ENCODE measurements at places on chromosomes 13 and 19. TPM values are rescaled to one million over a fixed set of nuclear protein-coding genes. Genes with fewer than 3 reads are reported as not detected.

DNA sequence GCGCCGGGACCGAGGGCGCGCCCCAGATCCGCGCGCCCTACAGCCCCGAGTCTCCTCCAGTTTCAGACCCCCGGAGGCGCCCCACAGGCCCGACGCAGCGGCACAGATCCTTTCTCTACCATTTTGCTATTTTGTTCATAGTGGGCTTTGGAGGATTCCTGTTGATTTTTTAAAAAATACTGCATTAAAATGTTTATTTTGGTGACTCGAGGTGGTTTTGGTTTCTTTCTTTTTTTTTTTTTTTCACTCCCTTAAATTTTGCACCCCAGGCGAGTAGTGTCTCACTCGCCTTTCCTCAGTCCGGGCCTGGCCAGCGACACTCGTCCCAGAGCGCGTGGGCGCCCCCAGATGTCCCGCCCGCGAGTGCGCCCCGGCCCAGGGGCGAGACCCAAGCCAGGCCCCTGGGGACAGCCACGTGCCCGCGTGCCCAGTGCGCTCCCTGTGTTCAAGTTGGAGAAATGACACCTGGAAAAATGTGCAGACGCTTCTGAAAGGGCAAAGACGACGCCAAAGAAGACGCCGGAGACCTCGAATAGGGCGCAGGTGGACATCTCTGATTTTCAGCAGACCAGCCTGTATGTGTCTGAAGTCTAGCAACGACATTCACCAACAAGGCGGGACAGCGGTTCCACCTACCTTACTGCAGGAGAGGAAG, 471 bp upstream of the INSR start:
- DNase-seq, result peak; percentile 7

GRCh38 chr19:45924891-45925447, 10.4 kb upstream of the NANOS2 start:
- DNase-seq, result no peak

NLRP7 gene
- total RNA-seq, result not detected

- DNase-seq, result no peak
These were observed 7.0 kb downstream of the ZNF444 start for GRCh38 chr19:56148096-56148495.

- no peak for DNase-seq
These were observed 96.3 kb downstream of the COG6 start for GRCh38 chr13:39751805-39752204.

GRCh38 chr13:20080377-20081164, 80.3 kb downstream of the GJA3 start:
- no peak for DNase-seq

DNA sequence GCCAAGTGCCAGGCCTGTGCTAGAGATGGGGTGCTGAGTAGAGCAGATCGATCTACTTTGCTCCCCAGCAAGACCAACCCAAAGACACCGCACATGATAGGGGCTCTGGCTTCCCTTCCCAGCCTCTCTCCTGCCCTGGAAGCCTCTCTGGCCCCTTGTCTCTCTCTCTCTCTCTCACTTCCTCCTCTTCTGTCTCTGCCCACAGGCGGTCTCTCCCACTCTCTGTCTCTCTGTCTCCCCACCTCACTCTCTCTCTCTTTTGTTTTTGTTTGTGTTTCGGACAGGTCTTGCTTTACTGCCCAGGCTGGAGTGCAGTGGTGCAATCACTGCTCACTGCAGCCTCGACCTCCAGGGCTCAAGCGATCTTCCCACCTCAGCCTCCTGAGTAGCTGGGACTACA, 1.3 kb downstream of the SELENOV start:
- no peak for DNase-seq

- no peak for DNase-seq
These were observed 12.5 kb downstream of the PROSER1 start for GRCh38 chr13:39025433-39025839.

WDR88 gene
- total RNA-seq, result not detected

GRCh38 chr19:15445807-15446376, 3.9 kb downstream of the WIZ start:
- no peak for DNase-seq

DNA sequence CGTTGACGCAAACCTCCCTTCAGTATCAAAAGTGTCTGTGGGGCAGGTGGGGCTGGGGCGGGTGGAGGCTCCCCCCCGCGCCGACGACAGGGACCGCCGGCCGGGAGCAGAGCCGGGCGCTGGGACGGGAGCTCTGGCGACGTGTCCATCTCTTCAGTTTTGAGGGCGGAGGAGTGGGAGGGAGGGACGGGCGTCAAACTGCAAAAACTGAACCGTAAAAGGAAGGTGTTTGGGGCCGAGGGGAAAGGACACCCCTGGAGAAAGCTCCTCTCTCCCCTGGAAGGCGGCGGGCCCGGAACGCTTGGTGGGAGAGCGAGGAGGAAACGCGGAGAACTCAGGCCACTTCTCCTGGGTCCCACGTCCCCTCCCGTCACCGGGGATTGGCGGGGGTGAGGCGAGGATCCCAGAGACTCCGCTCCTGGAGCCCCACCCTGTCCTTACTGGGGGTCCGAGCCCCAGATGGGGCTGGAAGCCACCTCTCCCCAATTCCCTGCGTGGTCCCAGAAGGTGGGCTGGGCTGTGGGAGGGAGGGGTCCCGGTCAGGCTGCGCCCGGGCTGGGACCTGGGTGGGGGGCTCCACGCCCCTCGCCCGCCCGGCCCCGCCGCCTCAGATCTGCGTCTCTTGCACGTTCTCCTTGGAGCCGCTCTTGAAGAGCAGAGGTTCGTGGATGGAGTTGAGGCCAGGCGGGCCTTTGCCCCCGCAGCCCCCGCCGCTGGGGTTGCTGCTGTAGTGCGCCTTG, 3.4 kb upstream of the ASPDH start:
- no peak for DNase-seq

- no peak for DNase-seq
These were observed 8.6 kb upstream of the SPIB start for GRCh38 chr19:50410109-50410508.

DNA sequence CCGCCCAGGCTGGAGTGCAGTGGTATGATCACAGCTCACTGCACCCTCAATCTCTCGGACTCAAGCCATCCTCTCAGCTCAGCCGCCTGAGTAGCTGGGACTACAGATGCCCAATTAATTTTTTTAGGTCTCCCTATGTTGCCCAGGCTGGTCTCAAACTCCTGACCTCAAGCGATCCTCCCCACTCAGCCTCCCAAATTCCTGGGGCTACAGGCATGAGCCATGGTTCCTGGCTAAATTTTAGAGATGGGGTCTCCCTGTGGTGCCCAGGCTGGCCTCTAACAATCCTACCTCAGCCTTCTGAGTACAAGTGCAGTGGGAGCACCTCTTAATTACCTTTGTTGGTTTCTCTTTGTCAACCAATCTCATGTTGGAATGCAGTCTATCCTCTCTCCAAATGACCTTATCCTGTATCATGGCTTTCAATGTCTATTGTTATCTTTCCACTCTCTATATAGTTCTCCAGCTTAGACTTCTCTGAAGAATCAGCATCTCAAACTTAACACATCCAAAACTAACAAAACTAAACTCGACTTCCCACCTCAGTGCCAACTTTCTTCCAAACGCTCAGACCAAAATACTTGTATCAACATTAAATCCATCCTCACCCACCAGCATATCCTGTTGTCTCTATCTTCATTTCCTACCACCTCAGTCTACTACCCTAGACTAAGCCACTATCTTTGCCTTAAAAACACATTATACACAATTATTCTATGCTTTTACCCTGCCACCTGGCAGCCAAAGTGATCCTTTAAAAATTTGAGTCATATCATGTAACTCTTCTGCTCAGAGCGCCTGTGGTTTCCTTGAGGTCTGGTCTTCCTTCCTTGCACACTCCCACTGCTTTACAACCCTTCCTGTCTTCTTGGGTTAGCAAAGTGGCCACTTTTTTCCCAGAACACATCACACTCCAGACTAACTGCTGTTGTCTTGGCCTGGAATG, 6.7 kb downstream of the TPT1 start:
- peak; percentile 32 for DNase-seq

- DNase-seq, result peak; percentile 13
These were observed 954.7 kb downstream of the SLITRK6 start for GRCh38 chr13:84844473-84844872.

DNA sequence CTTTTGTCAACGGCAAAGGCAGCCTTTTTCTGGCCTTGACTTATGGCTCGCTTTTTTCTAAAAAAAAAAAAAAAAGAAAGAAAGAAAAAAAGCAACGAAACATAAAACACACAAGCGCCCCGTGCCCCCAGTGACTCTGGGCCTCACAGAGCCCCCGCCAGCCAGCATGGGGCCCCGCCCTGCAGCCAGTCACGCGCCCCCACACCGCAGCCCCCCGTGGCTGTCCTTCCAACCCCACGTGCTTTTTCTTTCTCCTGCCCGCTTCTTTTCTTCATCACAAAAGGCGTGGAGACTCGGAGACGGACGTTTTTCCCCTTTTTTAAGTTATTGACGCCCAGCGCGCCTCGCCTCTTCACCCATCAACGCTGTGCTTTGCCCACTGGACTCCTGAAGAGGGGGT, 14.4 kb upstream of the GNA15 start:
- no peak for DNase-seq

All from HFFc6 (cell line).